ENCODE measurements at places on chromosomes 3 and 15. TPM values are rescaled to one million over a fixed set of nuclear protein-coding genes. Genes with fewer than 3 reads are reported as not detected.

CEMIP gene
- 1.6 TPM for total RNA-seq

RLBP1 gene
- not detected for total RNA-seq

GASK1A gene
- total RNA-seq = 17.5 TPM

TMEM266 gene
- 5.9 TPM for total RNA-seq

CDHR4 gene
- not detected for total RNA-seq

- H3K27me3 ChIP-seq = no peaks in the 10 kb centered on the region
- H3K36me3 ChIP-seq = no peaks in the 10 kb centered on the region
- H3K4me1 ChIP-seq = no peaks in the 10 kb centered on the region
- no peak for DNase-seq
- H3K27ac ChIP-seq = no peak overlapping the region
- H3K4me3 ChIP-seq = no peak overlapping the region
Observed at GRCh38 chr3:40658305-40658704, 133.5 kb downstream of the ZNF621 start.

DNA sequence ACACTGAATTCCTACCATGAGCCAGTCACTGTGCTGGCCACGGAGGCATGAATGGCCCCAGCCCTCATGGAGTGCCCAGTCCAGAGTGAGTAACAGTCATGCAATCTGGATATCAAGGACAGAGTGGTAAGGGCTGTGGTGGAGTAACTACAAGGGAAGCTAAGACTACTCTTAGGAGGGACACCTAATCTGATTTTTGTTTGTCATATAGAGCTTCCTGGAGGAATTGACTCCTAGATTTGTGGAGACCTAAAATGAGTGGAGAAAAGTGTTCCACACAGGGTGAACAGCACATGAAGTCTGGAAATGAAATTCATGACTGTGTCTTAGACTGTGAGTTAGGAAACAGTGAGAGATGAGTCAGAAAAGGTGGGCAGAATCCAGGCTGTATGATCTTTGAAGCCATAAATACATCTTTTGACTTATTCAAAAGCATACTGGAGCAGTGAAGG lies 219.9 kb downstream of the NFKBIZ start:
- no peaks in the 10 kb centered on the region for H3K27me3 ChIP-seq
- no peak overlapping the region for H3K4me3 ChIP-seq
- H3K36me3 ChIP-seq = no peaks in the 10 kb centered on the region
- H3K27ac ChIP-seq = no peak overlapping the region
- DNase-seq = no peak
- H3K4me1 ChIP-seq = no peaks in the 10 kb centered on the region

- H3K27ac ChIP-seq = no peak overlapping the region
- H3K36me3 ChIP-seq = no peaks in the 10 kb centered on the region
- H3K27me3 ChIP-seq = no peaks in the 10 kb centered on the region
- DNase-seq = no peak
- H3K4me3 ChIP-seq = no peak overlapping the region
Observed at GRCh38 chr3:11201251-11202019, 47.1 kb downstream of the HRH1 start.

GRCh38 chr3:16942955-16943354 lies 58.2 kb downstream of the PLCL2 start:
- no peak overlapping the region for H3K27ac ChIP-seq
- H3K36me3 ChIP-seq = no peaks in the 10 kb centered on the region
- no peak for DNase-seq
- H3K27me3 ChIP-seq = no peaks in the 10 kb centered on the region
- no peaks in the 10 kb centered on the region for H3K4me1 ChIP-seq
- H3K4me3 ChIP-seq = no peak overlapping the region

DNA sequence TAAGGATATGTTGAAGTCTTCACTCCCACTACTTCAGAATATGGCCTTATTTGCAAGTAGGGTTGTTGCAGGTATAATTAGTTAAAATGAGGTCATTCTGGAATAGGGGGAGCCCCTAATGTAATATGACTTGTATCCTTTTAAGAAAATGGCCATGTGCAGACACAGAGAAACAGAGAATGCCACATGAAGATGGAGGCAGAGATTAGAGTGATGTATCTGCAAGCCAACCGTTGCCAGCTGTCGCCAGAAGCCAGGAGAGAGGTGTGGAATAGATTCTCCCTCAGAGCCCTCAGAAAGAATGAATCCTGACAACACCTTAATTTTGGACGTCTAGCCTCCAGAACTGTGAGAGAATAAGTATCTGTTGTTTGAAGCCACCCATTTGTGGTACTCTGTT lies 11.3 kb upstream of the TRANK1 start:
- no peak overlapping the region for H3K27ac ChIP-seq
- DNase-seq = no peak
- no peaks in the 10 kb centered on the region for H3K36me3 ChIP-seq
- no peaks in the 10 kb centered on the region for H3K27me3 ChIP-seq

DNA sequence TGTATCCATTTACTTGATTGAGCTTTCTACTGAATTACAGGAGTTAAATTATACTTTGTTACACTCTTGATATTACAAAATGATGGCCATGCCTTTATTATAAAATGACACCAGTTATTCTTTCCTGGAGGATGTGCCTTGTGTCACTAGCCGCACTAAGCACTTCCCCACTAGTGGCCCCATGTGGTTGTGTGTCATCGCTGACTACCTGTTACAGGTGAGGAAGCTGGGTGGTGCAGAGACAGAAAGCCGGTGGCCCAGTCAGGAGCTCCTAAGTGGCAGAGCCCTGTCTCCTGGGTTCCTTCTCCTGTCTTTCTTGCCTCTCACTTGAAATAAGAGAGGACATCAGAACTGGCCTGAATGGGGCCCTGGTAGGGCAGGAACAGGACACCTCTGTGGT lies 96.8 kb downstream of the IGF1R start:
- H3K27me3 ChIP-seq = no peaks in the 10 kb centered on the region
- H3K4me1 ChIP-seq = peaks cover 8% of the 10 kb centered on the region

DNA sequence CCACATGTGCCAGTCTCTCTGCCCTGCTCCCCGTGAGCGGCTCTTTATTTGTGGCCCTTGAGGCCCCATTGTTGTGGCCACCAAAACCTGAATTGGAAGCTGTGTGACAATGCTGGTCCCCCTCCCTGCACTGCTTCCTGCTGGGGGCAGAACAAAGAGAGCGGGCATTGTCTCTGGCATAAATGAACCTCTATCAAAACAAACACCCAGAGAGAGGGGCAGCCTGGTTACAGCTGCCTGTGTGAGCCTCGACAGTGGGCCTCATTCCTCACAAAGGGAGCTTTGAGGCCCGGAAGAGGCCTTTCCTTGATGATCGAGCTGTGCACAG lies 152.9 kb downstream of the IGF1R start:
- peaks cover 36% of the 10 kb centered on the region for H3K4me1 ChIP-seq
- no peaks in the 10 kb centered on the region for H3K36me3 ChIP-seq
- no peaks in the 10 kb centered on the region for H3K27me3 ChIP-seq
- no peak overlapping the region for H3K4me3 ChIP-seq

DNA sequence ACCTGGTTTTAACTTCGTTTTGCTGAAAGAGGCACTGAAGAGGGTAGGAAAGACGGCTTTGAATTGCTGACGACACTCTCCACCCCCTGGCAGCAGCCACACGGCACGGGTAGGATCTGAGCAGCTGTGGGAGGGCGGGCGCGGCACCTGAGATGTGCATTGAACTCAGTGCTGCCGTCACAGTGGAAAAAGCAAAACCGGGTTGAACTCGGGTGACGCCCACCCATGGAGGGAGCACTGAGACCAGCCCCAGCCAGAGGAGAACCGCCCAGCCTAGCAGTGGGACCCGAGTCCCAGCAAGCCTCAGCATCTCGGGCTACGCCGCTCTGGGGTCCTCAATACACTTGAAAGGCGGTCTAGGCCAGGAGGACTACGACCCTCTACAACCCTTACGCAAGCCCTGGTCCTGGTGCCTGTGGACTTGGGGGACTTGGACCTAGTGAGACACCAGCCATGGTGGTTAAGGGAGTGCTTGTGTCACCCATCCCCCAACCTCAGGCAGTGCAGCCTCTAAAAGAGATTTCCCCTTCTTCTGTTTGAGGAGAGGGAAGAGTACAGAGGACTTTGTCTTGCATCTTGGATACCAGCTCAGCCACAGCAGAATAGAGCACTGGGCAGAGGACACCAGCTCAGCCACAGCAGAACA lies 50.0 kb upstream of the RPL35A start:
- H3K27ac ChIP-seq = no peak overlapping the region
- no peak overlapping the region for H3K4me3 ChIP-seq
- DNase-seq = no peak
- H3K36me3 ChIP-seq = no peaks in the 10 kb centered on the region
- no peaks in the 10 kb centered on the region for H3K4me1 ChIP-seq

DNA sequence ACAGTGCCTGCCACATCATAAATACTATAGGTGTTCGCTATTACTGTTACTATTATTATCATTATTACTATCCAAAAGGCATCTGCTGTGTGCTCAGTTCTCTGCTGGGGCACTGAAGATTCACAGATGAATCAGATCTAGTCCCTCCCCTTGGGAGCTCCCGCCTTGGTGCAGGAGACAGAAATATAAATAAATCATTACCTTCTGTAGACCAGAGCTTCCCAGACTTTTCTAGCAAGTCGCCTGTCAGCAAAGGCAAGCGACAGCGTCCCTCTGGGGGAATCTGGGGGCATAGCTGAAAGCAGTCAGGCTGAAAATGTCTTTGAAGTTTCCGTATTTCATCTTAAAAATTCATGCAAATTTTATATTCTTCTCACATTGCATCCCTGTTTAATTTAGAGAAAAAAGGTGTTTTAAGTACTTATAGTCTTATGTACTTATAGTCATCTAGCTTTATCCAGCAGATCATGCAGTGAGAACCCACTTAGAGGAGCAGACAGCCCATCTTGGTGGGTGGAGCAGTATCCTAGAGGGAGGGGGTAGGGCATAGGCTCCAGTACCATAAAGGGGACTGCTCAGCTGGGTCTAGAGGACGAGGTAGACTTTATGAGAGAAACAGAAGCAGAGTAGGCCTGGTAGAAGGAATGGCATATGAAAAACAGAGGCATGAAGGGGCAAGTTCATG lies 10.4 kb upstream of the BRPF1 start:
- no peak for DNase-seq
- no peaks in the 10 kb centered on the region for H3K4me1 ChIP-seq
- no peak overlapping the region for H3K27ac ChIP-seq
- no peaks in the 10 kb centered on the region for H3K27me3 ChIP-seq

DNA sequence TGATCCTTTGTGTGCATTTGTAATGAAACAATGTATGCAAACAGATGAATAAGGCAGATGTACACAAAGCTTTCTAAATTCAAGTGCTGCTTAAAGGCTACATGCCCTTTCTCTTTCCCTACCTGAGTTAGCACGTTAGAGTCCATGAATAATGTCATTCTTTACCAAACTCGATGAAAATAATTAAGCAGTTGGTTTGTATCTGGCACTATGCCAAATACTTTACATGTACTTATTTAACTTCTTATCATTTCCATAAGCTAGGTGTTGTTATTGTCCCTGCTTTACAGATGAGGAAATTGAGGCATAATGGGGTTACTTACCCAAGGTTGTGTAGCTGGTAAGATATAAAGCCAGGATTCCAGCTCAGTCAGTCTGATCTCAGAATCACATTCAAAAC lies 2.4 kb downstream of the GPR171 start:
- H3K4me3 ChIP-seq = no peak overlapping the region
- DNase-seq = no peak
- H3K27me3 ChIP-seq = no peaks in the 10 kb centered on the region
- no peaks in the 10 kb centered on the region for H3K4me1 ChIP-seq
- H3K36me3 ChIP-seq = no peaks in the 10 kb centered on the region
- no peak overlapping the region for H3K27ac ChIP-seq

DNA sequence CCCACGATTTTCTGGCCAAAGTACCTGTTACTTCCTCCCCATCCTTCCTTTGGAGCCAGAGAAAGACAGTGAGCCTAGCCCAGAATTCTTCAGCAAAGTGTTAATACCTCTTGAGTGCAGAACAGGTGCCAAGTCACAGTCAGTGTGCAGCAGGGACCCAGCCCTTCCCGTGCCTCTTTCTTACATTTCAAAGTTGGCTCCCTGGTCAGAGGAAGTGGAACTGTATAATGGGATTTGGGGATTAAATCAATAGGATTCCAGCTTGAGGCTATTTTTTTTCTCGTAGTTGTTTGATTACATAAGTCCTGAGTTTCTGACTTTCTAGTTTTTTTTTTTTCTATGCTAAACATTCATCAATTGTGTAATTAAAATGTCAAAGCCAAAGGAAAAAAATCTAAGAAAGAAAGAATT lies 52.6 kb upstream of the ABHD10 start:
- H3K27ac ChIP-seq = no peak overlapping the region
- H3K27me3 ChIP-seq = no peaks in the 10 kb centered on the region
- no peaks in the 10 kb centered on the region for H3K4me1 ChIP-seq
- H3K36me3 ChIP-seq = no peaks in the 10 kb centered on the region
- no peak for DNase-seq

DNA sequence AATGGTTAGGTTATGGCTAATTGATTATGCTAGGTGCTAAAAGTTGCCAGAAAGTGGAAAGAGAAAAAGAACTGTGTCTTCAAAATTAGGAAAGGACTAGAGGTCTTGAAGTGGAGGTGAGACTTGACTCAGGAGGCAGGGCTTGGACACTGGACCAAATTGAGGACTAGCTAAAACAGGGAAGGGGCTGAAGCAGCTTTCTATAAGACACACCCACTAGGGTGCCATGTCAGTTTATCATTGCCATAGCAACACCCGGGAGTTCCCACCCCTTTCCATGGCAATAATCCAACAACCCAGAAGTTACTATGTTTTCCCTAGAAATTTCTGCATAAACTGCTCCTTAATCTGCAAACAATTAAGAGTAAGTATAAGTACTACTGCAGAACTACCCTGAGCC lies 42.9 kb upstream of the MITF start:
- no peaks in the 10 kb centered on the region for H3K4me1 ChIP-seq
- no peak overlapping the region for H3K27ac ChIP-seq
- no peaks in the 10 kb centered on the region for H3K27me3 ChIP-seq
- H3K36me3 ChIP-seq = no peaks in the 10 kb centered on the region
- DNase-seq = no peak

- no peak overlapping the region for H3K27ac ChIP-seq
- no peak overlapping the region for H3K4me3 ChIP-seq
- no peaks in the 10 kb centered on the region for H3K27me3 ChIP-seq
- no peaks in the 10 kb centered on the region for H3K36me3 ChIP-seq
Observed at GRCh38 chr3:57726397-57726796, 29.7 kb upstream of the SLMAP start.

DNA sequence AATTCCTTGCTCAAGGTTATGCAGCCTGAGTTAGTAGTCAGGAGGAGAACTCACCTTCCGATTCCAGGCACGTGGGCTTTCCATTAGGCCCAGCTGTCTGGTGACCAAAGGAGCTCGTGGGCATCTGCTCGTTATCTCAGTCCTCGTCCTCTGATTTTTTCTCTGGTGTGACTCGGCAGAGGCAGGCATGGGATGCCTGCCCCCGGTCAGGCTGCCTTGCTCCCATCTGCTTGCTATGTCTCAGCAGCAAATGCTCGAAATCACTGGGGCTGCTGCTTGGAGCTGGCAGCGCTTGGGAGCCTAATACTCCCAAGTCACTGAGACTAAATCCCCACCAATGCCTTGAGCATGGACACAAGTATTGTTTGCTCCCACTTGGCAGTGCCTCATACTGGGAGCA lies 84.5 kb upstream of the NMNAT3 start:
- DNase-seq = no peak
- no peaks in the 10 kb centered on the region for H3K27me3 ChIP-seq
- H3K27ac ChIP-seq = no peak overlapping the region
- no peaks in the 10 kb centered on the region for H3K4me1 ChIP-seq

GRCh38 chr3:52671676-52672075 lies 14.0 kb downstream of the PBRM1 start:
- no peak overlapping the region for H3K27ac ChIP-seq
- no peaks in the 10 kb centered on the region for H3K27me3 ChIP-seq
- peaks cover 2% of the 10 kb centered on the region for H3K36me3 ChIP-seq
- H3K4me1 ChIP-seq = no peaks in the 10 kb centered on the region
- H3K4me3 ChIP-seq = no peak overlapping the region
- DNase-seq = no peak
